ENCODE measurements at places on chromosomes 16 and 17.

- DNase-seq: no peak
Observed at GRCh38 chr17:28334666-28335200, 539 bp downstream of the IFT20 start.

GRCh38 chr17:41870627-41871026 lies 5.4 kb upstream of the KLHL11 start:
- no peak for DNase-seq

DNA sequence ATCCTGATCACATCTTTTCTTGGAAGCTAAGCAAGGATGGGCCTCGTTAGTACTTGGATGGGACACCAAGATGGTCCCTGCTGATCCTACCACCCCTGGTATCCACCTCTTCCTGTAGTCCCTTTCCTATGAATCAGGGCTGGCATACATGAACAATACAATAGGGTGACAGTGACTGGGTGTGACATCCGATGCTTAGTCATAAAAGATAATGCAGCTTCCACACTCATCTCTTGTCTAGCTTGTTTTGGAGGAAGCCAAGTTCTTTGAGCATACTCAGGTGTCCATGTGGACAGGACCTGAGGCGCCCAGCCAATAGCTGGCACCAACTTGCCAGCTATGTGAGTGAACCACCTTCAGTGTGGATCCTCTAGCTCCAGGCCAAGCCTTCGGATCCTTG lies 62.5 kb upstream of the NFAT5 start:
- no peak for DNase-seq

DNA sequence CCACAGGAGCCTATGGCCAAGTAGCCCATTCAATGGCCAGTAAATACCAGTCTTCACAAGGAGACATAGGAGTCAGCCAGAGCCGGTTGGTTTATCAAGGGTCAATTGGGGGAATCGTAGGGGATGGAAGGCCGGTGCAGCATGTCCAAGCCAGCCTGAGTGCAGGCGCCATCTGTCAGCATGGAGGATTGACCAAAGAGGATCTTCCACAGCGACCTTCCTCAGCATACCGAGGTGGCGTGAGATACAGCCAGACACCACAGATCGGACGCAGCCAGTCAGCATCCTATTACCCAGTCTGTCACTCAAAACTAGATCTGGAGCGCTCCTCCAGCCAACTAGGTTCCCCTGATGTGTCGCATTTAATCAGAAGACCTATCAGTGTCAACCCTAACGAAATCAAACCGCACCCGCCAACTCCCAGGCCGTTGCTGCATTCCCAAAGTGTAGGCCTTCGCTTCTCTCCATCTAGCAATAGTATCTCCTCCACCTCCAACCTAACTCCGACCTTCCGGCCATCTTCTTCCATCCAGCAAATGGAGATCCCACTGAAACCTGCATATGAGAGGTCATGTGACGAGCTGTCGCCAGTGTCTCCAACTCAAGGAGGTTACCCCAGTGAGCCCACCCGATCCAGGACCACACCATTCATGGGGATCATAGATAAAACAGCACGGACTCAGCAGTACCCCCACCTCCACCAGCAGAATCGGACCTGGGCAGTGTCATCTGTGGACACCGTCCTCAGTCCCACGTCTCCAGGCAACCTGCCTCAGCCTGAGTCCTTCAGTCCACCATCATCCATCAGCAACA lies 25.0 kb downstream of the CYB561 start:
- no peak for DNase-seq

DNA sequence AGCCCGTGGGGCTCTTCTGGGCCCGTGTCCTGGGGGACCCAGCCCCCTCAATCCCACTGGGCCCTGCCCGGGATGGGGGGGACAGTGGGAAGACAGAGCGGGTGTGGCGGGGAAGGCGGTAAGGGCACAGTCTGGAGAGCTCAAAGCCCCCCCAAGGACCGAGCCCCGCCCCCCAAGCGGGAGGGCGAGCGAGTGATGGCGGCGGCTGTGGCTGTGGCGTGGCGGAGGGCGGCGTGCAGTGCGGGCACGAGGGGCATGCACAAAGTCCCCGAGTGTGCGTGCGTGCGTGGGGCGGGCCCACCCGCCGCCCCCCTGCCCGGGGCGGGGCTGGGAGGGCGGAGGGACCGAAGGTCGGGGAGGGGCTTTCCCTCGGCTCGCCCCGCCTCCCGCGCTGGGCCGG lies 3.6 kb upstream of the WDR24 start:
- no peak for DNase-seq

- no peak for DNase-seq
Observed at GRCh38 chr17:19753661-19754463, 5.8 kb upstream of the ALDH3A1 start.

DNA sequence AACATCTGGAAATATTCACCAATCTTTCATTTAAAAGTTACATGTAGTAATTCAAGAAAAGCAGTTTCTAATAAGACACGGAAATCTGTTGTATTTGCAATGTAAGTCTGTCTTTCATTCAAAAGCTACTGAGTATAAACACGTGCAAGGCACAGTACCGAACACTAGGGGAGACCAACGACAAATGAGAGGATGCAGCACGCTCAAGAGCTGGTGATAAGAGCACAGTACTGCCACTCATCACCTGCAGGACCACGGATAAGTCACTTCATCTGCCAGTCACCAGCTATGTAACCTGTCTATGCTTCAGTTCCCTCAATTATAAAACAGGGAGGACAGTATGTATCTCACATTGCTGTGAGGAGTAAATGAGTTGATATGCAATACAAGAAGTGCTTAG lies 67.1 kb downstream of the CLEC18A start:
- DNase-seq: peak; percentile 16

DNA sequence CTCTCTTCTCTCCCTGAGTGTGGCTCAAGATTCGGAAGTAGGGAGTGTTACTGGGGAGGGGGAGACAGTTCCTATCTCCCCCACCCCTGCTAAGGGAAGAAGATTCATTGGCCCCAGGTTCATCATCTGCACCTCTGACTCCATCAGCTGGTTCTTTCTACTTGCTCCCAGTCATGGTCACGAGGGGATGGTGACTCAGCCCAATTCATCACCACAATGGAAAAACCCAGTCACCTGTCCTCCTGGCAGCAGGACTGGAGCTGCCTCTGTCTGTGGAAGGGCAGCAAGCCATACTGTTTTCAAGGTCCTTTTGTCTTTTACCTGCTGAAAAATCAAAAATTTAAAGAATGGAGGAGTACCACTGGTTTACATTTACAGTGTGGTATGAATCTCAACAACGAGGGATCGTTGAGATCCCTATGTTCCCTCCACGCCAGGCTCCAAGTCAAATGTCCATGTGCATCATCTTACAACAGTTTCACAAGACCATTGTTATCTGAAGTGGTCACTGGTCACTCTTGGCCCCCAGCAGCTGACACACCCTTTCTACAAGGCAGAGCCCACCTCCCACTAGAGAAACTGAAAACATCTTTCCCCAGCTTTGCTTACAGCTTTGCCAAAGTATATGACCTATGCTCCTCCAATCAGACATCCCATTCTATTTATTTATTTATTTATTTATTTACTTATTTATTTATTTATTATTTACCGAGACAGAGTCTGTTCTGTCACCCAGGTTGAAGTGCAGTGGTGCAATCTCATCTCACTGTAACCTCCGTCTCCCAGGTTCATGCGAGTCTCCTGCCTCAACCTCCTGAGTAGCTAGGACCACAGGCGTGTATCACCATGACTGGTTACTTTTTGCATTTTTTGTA lies 40.4 kb upstream of the NDRG4 start:
- no peak for DNase-seq

DNA sequence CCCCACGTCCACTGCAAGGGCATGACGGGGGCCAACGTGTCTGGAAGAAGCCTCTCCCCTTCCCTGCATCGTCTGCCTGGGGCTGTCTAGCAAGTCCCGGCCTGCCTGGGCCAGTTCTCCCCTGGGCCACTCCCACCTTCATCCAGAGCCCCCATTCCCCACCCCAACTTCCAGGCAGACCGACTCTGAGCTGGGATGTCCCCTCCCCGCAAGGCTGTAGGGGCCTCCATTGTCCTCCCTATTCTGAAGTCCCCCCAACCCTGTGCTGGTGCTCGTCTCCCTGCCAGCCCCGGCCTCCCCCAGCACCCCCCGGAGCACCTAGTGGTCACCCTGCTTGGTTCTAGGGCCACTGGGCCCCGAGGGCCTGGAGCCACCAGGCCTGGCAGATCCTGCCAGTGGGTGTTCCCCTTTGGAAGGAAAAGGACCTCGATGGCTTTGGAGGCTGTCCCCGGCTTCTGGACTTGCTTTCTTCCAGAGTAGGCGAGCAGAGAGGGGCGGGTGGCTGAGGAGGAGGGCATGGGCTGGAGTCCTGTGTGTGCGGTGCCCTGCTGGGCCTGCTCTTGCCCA lies 4.8 kb downstream of the GLIS2 start:
- DNase-seq: no peak

DNA sequence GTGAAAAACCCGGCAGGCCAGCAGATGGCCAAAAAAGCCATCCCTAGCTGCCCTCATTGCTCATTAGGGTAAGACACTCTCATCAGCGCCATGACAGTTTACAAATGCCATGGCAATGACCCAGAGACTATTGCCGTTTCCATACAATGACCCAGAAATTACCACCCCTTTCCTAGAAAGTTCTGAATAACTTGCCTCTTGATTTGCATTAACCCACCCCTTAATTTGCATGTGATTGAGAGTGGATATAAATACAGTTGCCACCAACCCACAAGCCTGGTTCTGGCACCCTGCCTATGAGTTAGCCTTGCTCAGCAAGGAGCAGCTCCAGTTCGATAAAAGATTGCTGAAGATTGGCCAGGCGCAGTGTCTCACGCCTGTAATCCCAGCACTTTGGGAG lies 16.1 kb upstream of the C16orf54 start:
- no peak for DNase-seq

- DNase-seq: no peak
Observed at GRCh38 chr17:80295559-80295958, 34.9 kb downstream of the RNF213 start.

GRCh38 chr16:75204410-75204758 lies 2.6 kb downstream of the CTRB2 start:
- DNase-seq: no peak

DNA sequence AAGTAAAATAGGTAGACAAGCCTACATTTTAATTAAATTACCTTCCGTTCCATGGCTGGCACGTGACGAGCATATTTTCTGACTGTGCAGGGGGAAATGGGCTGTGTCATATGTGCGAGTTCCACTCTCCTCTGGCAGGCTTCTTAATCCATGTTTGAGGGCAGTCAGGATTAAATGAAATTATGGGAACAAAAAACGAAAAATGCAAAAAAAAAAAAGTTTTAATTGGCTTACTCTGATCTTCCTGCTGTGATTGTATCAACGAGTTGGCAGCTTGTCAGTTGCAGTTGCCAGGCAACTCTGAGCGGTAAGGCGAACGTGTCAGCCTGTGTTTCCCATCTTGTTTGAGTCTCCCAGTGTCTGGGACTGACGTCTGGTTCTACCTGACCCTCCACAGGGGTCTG lies 302.9 kb upstream of the XYLT1 start:
- no peak for DNase-seq

- DNase-seq: no peak
Observed at GRCh38 chr16:35186045-35186759, 1726.8 kb downstream of the TP53TG3F start.

- no peak for DNase-seq
Observed at GRCh38 chr17:64683796-64684195, 21.7 kb upstream of the SMURF2 start.

GRCh38 chr17:9350080-9350479 lies 225.5 kb downstream of the STX8 start:
- DNase-seq: no peak

- no peak for DNase-seq
Observed at GRCh38 chr16:732936-733335, 6.0 kb downstream of the HAGHL start.

DNA sequence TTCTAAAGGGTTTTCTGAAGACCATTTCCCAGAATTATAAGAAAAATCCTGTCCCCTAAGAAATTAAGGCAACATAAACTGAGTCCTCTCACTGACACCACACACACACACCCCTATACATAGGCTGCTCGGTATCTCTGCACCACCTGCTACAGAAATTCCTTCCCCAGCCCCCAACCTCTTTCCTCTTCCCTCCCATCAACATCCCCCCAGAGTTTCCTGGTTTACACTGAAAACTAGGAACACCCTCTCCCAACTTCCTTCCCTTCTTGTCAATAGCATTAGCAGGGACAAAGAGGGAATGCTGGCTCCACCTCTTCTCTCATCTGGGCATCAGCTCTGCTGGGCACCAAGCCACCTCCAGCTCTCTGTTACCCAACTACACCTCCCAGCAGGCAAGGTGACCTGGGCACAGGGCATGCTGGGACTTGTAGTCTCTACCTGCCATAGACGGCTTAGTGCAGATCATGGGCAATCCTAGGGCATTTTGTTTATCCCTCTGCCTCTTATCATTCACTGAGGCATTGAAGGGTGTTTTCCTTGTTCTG lies 15.7 kb downstream of the CAVIN1 start:
- peak; percentile 77 for DNase-seq

GRCh38 chr16:58433569-58433951 lies 41.3 kb downstream of the GINS3 start:
- DNase-seq: no peak

GRCh38 chr16:82108100-82108499 lies 61.9 kb downstream of the MPHOSPH6 start:
- no peak for DNase-seq

GRCh38 chr17:6641247-6641863 lies 495 bp downstream of the TXNDC17 start:
- DNase-seq: no peak

GRCh38 chr16:19066988-19067348 lies 446 bp upstream of the COQ7 start:
- DNase-seq: no peak

- DNase-seq: no peak
Observed at GRCh38 chr16:86823888-86824671, 245.7 kb downstream of the FOXL1 start.

DNA sequence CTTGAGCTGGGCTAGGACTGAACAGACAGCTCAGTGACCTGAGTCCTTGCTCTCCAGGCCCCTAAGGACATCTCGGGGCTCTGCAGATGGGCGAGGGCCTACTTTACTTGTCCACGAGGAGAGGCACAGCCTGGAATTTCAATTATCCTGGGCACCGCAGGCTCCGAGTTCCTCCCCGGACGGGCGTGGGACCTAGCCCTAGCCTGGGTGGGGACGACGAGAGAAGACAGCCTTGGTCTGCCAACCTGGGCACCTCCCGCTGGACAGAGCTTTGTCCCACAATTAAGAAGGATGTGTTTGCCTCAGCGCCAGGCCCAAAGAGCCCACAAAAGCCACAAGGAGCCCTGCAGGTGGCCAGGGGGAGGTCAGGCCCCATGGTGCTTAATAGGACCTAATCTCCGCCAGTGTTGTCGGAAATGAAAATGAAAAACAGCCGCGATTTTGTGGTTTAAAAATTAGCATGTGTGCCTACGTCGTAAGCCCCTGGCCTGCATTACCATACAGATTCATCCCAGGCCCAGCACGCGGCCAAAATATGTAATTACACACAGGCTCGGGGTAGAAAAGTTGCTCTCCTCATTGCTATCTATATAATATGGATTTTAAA lies 51.4 kb upstream of the LHX1 start:
- no peak for DNase-seq

- DNase-seq: no peak
Observed at GRCh38 chr17:56064506-56064905, 88.8 kb upstream of the ANKFN1 start.

All from germinal center (tissue), 1 donor.